ENCODE measurements at places on chromosomes 3 and 15. TPM values are rescaled to one million over a fixed set of nuclear protein-coding genes. Genes with fewer than 3 reads are reported as not detected.
A peak's percentile ranks its signal among the peaks of the same experiment; 100 is the strongest.

GRCh38 chr3:175311946-175312345 lies 452.8 kb downstream of the NAALADL2 start:
- no peak for DNase-seq

- DNase-seq: no peak
Observed at GRCh38 chr3:71492974-71493771, 90.4 kb downstream of the FOXP1 start.

Gene SH3GL3
- total RNA-seq: not detected

Gene CPN2
- 27.7 TPM for total RNA-seq

Gene PLIN1
- 1.2 TPM for total RNA-seq

Gene SPATA12
- not detected for total RNA-seq

GRCh38 chr15:79656151-79657000 lies 224.2 kb downstream of the MINAR1 start:
- no peak for DNase-seq

DNA sequence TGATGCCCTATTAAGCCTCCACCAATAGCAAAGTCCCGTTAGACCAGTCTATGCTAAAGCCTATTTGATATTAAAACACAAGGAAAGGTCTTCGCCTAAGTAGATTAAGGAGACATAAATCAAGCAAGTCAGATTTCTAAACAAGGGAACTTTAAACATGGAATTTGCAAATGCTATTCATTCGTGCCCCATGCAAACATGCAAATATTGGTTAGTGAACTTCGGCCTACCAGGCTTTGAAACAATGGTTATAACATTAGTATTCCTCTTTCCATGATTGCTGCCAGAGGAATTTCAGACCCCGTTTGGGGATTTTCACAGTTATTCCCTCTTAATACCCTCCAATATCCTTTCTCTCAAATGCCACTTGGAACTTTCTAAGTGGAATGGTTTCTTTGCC lies 36.9 kb upstream of the ZNF280D start:
- peak; percentile 9 for DNase-seq

Gene HYAL1
- total RNA-seq: 50.5 TPM

Gene SLC22A13
- total RNA-seq: not detected

- no peak for DNase-seq
Observed at GRCh38 chr3:53242155-53242554, 13.7 kb downstream of the TKT start.

Gene GLDN
- total RNA-seq: 0.86 TPM

DNA sequence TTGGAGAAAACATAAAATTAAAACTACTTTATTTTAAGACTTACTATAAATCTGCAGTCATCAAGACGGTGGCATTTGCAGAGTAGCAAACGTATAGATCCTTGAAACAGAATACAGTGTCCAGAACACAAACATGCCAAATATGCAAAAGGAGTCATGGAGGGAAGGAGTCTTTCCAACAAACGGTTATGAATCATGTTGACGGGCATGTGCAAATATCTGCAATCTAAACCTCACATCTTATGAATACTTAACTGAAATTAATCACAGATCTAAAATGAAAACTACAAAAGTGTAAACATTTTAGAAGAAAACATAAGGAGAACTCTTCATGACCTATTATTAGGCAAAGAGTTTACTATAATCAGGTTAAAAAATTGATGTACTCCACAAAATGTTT lies 69.4 kb downstream of the TFRC start:
- DNase-seq: no peak

- DNase-seq: no peak
Observed at GRCh38 chr3:143109861-143110260, 9.7 kb upstream of the CHST2 start.

Gene MOBP
- total RNA-seq: not detected

DNA sequence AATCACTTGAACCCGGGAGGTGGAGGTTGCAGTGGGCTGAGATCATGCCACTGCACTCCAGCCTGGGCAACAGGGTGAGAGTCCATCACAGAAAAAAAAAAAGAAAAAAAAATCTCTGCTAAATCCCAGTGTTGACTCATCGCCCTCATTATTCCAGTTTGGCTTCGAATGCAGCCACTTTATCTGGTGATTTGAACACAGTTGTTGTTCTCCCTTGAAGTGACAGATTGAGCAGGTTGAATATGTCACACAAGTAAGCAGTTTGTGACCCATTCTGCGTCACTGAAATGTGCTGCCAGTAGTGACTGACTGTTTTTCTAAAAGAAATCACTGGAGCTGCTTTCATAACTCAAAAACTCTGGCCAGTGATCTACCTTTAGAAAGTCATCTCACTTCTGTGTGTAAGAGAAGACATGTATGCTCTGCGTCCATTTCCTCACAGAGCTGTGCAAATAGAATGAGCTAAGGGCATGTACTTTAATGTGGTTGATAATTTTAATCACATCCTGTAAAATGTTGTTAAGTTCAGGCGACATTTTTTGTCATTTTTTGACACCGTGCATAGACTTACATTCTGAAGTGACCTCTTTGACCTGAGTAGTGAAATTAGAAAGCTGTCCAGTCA lies 12.5 kb downstream of the DOCK3 start:
- no peak for DNase-seq

Gene CPNE9
- total RNA-seq: not detected

DNA sequence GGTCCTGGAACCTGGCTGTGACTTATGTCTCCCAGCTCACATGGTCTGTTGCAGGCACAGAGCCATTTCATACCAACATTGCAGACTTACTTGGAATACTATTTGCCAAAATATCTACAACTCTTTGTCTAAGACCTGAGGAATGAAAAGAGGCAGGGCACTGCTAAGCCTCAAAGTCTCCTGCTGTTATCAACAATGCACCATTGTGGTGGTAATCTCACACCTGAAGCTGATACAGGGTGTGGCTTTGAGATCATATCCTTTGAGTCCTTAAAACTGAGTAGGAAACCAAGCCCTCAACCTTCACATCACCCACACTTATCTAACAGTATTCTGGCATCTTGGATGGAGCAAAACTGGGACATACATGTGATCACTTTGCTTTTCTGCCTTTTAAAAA lies 782.0 kb downstream of the EPHA3 start:
- DNase-seq: no peak

DNA sequence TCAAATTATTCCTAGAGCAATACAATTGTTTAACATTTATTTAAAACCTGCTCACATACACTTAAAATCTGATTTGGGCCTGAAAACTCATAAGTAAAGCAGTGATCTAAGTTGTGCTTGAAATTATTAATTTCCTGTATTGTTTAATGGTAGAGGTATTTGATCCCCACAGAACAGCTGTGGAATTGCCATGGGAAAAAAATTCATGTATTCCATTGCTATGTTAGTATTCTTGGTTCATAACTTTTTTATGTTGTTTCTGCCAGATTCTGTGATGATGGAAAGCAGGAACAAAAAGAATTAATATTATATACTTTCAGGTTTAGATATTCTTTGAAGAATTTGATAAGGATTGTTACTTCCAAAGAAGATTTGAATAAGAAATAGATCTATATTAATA lies 831.5 kb upstream of the NR2F2 start:
- no peak for DNase-seq

Gene NPAP1
- not detected for total RNA-seq

Gene BNIP2
- total RNA-seq: 57.6 TPM

Gene DPPA2
- total RNA-seq: not detected

Gene MGA
- 71.8 TPM for total RNA-seq

Gene TTLL13
- 0.29 TPM for total RNA-seq

Gene ARHGEF3
- total RNA-seq: 32.8 TPM

GRCh38 chr3:37940242-37940908 lies 50.2 kb upstream of the VILL start:
- no peak for DNase-seq

Gene MRPS25
- total RNA-seq: 69.2 TPM

DNA sequence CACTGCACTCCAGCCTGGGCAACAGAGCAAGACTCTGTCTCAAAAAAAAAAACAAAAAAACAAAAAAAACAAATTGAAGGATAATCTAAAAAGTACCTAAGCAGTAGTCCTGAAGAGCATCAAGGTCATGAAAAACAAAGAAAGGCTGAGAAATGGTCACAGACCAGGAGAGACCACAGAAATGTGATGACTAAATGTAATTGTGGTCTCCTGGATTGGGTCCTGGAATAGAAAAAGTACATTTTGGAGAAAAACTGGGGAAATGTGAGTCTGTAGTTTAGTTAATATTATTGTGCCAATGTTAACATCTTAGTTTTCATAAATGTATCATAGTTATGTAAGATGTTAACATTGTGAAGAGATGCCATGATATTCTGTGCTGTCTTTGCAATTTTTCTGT lies 267.5 kb upstream of the NR2E3 start:
- DNase-seq: no peak

DNA sequence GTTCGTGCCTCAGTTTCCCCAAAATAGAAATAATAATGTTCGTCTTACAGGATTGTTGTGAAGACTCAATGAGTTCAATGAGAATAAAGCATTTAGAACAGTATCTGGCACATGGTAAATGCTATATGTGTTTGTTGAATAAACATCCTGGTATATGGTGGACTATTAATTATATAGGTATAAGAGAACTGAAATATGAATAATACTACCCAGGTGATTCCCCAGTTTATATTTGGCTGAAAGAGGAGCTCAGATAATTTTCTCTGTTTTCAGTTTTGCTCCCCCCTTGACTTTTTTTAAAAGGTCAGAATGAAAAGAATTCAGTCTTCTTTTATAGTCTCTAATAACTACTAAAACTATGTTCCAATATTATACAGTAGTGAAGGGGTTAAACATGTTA lies 46.9 kb downstream of the USP8 start:
- DNase-seq: no peak

DNA sequence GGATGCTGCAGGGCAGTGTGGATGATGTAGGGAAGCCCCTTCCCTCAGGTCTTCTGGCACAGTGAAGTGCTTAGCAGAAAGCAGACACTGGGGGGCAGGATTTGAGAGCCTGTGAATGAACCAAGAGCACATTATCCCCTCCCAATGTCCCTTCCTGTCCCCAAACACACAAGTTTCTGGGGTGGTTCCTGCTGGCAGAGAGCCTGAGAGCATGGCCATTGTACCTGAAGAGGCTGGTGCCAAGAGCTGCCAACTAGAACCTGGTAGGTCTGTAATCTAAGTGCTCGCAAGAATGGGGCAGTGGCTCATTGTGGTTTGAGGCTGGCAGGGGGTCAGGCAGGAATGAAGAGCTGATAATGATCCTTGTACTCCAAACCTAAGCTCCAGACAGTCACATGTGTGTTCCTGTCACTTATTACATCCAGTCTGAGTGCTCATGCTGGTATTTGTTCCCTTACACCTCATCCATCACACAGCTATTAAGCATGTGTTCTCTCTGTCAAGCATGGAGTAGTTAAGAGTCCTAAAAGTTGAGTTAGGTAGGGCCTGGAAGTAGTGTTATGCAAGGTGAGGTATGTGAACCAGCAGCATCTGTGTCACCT lies 6.7 kb upstream of the CCR1 start:
- no peak for DNase-seq

DNA sequence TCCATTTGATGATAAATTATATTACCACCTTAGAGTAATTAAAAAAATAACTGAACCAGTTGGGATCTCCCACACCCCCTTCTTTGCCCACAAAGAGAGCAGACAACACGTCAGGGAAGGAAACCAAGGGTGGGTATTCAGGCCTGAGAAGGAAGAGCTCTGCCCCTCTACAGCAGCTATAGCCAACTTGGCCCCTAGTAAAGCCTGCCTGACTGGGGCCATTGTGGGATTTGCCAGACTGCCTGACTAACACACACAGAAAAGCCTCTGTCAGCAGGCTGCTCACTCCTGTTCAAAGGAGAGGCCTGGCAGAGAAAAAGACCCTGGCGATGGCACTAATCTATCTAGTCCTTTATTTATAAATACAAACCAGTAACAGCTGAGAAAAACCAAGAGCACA lies 41.4 kb downstream of the ATP8B4 start:
- no peak for DNase-seq

DNA sequence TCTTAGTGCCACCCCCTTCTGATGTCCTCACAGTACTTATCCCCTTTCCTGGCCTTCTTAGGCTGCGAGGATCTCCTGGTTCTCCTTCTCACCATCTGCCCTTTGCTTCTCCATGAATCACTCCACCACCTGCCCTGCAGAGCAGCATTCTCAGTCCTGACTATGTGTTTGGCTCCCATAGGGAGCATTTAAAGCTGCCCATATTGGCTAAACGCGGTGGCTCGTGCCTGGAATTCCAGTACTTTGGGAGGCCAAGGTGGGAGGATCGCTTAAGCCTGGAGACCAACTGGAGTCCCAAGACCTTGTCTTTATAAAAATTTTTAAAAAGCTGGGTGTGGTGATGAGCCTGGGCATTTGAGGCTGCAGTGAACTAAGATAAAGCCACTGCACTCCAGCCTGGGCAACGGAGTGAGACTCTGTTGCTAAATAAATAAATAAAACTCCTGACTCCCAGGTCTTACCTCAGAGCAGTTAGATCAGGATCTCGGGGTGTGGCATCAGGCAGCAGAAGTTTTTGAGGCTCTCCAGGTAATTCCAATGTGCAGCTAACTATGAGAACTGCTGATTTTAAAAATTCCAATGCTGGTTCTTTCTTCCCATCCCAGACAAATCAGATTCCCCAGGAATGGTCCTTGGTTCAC lies 36.2 kb upstream of the TLE3 start:
- no peak for DNase-seq

DNA sequence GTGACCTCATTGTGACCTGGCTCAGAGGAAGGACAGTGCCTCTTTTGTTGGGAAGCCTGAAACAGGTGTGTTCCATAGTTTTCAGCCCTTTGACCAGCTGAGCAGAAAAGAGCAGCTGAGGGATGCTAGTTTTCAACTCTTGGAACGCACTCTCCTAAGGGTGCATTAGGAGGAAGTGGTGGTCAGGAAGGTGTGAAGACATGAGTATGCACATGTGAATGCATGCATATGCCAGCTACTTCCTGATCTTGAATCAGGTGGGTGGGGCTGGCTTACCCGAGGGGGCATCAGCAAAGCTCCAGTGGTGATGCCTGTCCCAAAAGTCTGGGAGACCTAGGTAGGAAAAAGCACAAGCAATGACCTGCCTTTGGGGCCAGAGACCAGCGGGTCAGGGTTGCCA lies 23.3 kb upstream of the CEMIP start:
- DNase-seq: no peak

DNA sequence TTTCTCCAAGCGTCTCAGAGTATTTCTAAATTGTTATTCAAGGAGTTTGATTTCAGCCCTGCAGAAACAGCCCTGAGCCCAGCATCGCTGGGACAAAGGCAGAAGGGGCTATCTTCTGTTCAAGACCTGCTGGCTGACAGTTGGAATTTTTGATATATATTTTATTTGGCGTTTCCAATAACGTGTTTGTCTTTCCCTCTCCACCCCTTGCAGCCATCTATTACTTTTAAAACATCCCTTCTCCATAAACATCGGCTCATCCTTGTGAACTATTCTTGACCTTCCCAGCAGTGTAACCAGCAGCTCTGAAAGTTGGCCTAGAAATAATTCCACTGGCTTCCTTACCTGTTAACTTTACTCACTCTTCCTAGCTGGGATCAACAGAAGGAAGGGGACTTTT lies 5.5 kb upstream of the MEIS2 start:
- no peak for DNase-seq

Gene LRRC28
- 18.8 TPM for total RNA-seq

Gene ANKRD34C
- total RNA-seq: not detected

All from HepG2 (cell line).